ENCODE measurements at places on chromosomes 12 and 14.

- no peak for DNase-seq
These were observed 206.9 kb downstream of the SYT1 start for GRCh38 chr12:79071498-79071897.

GRCh38 chr14:90521084-90521929 lies 124.5 kb downstream of the CALM1 start:
- peak; percentile 51 for DNase-seq

GRCh38 chr14:21109377-21110138 lies 8.7 kb downstream of the TMEM253 start:
- no peak for DNase-seq

DNA sequence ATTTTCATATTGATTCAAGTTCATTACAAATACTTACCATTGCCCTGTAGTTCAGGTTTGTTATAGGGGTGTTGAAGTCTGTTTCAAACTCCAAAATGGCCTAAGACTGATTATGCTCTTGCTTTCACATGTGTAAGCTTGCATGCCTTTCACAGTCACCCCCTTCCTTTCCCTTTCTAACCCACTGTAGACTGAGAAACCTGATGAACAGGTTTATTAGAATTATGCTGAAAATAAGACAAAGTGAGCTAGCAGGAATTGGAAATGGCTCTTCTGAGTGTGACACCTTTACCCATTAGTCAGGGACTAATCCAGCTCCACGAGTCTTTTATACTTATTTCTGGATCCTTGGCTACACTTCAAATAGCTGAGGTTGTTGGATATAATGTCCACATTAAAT lies 38.9 kb downstream of the FBXO33 start:
- no peak for DNase-seq

GRCh38 chr12:116354534-116354933 lies 77.0 kb upstream of the MED13L start:
- DNase-seq: no peak

All from EH (cell line).